ENCODE measurements at places on chromosomes 16 and 17. TPM values are rescaled to one million over a fixed set of nuclear protein-coding genes. Genes with fewer than 3 reads are reported as not detected.

CBFA2T3 gene
- not detected for total RNA-seq

ITGA2B gene
- 0.17 TPM for total RNA-seq

ICAM2 gene
- 1.8 TPM for total RNA-seq

HEATR9 gene
- total RNA-seq, result not detected

TAT gene
- total RNA-seq, result not detected

TNFRSF17 gene
- total RNA-seq, result not detected

FHOD1 gene
- 21.7 TPM for total RNA-seq

TRIM37 gene
- total RNA-seq, result 12.3 TPM

SLC2A4 gene
- 1.0 TPM for total RNA-seq

KRT15 gene
- 0.67 TPM for total RNA-seq

TP53TG3C gene
- not detected for total RNA-seq

ASPHD1 gene
- 4.8 TPM for total RNA-seq

C16orf46 gene
- 1.6 TPM for total RNA-seq

All from bronchus fibroblast of lung (primary cell).